HAP-1 (cell line): ENCODE measurements at places on chromosomes 2 and 18.

DNA sequence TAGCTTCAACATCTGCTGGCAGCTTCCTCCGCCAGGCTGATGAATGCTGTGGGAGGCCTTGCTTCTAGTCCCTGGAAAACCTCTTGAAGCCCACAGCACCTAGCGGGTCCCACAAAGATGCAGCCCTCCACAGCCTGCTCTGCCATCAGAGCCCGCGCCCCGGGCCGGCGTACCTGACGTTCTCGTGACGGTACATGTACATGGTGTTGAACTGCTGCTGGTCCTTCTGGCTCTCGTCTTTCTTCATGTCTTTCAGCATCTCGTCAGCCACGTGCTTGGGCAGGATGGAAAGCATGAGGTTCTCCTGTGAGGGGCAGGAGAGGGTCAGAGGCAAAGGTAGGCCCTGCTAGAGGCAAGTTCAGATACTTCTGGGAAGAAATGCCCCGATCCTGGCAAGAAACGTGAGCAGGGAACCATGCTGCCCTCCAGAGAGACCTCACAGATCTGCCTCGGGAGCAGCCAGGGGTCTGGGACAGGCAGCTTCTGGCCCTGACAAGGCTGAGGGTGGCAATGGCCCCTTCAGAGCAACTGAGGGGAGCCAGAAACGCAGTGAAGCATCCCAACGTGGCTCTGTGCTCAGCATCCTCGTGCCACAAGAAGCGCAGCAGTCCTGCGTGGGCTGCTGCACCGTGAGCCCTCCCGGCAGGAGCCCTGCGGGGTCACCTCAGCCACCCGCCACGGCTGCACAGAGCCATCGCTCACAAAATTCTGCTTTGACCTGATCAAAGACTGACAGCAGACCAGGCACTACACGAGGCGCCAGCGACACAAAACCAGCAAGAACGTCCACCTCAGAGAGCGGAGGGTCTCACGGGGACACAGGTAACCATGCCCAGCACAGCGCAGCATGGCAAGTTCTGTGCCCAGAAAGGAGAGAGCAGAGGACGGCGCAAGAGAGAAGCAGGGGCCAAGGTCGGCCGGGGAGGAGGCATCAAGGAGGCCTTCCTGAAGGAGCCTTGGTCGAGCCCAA is 49.1 kb downstream of the CENPO start:
- DNase-seq, result no peak

GRCh38 chr2:19807346-19807745 is 94.4 kb downstream of the TTC32 start:
- DNase-seq, result no peak

GRCh38 chr2:70084973-70085710 is 2.1 kb upstream of the PCBP1 start:
- DNase-seq, result no peak

DNA sequence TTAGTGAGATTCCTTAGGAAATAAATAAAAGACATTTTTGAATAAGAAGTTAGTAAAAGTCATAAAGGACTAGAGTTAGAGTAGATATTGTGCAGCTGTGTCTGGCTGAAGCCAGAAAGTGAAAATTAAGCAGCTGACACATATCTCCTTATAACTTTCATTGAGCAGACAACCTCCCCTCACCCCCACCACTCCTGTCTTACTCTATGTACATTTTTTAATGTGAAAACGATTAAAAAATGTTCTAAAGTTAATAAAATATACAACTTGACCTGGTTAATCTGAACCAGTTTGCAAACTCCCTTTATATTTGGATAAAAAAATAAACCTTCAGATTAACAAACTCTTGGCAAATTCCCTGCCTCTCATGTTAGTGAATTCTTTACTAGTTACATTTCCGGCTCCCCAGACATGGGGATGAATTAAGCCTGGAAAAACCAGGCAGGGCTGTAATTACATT is 462.8 kb downstream of the MEIS1 start:
- DNase-seq, result no peak

DNA sequence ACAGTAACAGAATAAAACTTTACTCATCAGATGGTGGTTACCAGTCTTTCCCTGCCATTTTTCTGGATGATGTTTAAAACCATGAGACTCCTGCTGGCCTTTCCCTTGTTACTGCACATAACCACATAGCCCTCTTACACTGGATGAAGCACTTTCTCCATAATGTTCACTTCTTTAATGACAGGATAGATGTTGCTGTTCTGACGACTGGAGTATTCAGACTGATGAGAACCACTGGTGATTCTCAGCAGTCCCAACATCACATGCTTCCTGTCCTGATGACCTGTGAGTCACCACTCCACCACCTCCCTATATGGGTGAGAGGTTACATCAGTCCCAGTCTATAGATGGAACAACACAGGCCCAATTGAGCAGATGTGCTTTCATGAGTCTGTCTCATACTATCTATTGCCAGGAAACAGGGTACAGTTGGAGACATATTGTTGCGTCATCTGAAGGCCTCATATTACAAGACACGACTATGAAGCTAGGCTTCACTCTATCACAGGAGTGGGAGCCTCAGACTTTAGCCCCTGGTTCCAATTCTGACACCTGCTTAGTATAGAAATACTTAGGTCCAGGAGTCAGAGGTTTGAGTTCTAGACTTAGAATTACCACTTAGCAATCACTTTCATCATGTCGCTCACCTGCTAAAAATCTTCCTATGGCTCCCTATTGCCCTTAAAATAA is 145.7 kb upstream of the KLF7 start:
- no peak for DNase-seq

GRCh38 chr18:45998244-45998643 is 31.1 kb upstream of the EPG5 start:
- no peak for DNase-seq

GRCh38 chr2:240688553-240688919 is 3.1 kb upstream of the AQP12A start:
- no peak for DNase-seq

GRCh38 chr2:12730265-12730664 is 13.5 kb downstream of the TRIB2 start:
- no peak for DNase-seq

- DNase-seq, result no peak
Measured at GRCh38 chr2:8631465-8632005, 50.3 kb upstream of the ID2 start.

- DNase-seq, result no peak
Measured at GRCh38 chr2:19873014-19873413, 28.8 kb downstream of the TTC32 start.

- DNase-seq, result no peak
Measured at GRCh38 chr18:38790303-38790702, 1224.7 kb upstream of the CELF4 start.

- DNase-seq, result no peak
Measured at GRCh38 chr18:22046473-22046872, 122.9 kb upstream of the GATA6 start.

GRCh38 chr2:102250278-102250821 is 61.0 kb upstream of the IL1RL1 start:
- DNase-seq, result no peak

DNA sequence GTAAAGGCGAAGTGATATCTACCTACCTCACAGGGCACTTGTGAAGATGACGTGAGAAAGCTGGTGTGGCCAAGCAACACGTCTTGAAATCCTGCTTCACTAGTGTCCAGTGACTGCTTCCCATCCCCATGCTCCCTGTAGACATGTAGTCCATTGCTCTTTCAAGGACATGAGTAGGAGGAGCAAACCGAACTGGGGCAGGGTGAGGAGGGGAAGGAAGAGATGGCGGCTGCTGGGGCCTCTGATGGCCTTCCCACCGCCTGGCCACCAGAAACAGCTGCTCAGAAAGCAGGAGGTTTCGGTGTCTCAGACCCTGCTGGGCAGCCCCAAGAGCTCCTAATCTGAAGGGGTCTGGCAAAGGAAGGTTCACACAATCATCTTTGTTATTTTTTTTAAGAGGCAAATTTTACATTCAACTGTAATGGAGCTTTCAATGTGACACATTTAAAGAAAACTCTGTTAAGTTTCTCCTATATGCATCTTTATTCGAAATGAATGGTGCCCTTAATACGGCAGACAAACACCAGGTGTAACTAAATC is 14.7 kb downstream of the CPLX4 start:
- no peak for DNase-seq

GRCh38 chr2:231926180-231926741 is at the start of gene NPPC:
NPPC (minus strand) TSS chr2:231926396; CDS start chr2:231926249, 147 bp downstream.
- DNase-seq, result peak; percentile 79

DNA sequence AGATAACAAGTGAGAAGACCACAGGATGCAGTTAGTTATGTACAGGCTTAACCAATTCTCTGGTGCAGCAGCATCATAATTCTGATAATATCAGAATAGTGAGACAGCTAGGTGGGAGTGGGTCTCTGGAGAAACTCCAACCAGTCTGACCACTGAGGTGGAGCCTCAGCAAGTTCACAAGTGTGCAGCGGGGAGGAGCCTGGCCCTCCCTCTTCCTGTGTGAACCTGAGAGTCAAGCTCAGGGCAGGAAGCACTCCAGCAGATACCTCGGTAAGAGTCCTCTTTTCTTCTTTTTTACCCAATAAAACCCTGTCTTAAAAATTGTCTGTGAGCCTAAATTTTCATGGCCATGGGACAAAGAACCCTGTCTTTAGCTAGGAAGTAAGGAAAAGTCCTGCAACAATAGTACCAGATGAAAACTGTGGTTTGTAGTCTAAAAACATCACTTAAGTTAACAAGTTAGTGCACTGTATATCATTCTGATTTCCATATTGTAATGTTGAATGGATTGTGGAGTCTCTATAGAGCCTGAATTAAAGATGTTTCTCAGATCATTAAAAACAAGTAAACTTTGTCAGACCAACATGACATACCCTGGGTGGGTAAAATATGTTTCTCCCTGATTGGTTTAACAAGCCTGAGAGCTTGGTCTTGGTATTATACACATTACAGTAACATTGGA is 370.8 kb downstream of the TMEM182 start:
- DNase-seq, result no peak

DNA sequence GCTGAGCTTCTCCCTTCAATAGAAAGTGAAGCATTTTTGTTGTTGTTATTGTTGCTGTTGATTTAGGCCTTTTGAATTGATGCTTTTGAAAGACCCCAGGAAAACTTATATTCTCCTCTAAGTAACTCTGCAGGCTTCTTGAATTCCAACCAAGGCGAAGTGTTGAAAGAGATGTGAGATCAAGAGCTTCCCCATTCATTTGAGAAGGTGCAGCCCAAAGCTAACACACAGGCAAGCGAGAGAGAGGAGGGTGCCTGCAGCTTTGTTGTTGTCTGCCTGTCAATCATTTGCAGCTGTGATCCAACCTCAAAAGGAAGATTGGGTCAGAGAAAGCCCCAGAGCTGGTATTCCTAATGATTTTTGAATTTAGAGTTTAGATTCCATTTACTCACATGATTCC is 963.6 kb upstream of the CNTNAP5 start:
- no peak for DNase-seq

DNA sequence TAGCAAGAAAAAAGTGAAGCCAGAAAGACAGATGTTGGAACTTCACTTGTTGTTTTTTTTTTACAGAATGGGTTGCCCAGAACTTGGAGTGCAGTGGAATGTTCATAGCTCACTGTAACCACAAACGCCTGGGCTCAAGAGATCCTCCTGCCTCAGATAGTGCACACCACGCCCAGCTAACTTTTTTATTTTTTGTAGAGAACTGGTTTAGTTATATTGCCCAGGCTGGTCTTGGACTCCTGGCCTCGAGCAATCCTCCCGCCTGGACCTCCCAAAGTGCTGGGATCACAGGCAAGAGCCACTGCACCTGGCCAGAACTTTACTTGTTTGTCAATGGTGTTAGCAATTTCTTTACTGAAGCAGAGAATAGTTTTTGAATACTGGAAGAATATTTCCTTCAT is 11.9 kb upstream of the ASPRV1 start:
- DNase-seq, result no peak

- no peak for DNase-seq
Measured at GRCh38 chr18:74622072-74622471, 24.4 kb downstream of the ZNF407 start.

- no peak for DNase-seq
Measured at GRCh38 chr18:74242438-74243096, 49.2 kb downstream of the CYB5A start.

DNA sequence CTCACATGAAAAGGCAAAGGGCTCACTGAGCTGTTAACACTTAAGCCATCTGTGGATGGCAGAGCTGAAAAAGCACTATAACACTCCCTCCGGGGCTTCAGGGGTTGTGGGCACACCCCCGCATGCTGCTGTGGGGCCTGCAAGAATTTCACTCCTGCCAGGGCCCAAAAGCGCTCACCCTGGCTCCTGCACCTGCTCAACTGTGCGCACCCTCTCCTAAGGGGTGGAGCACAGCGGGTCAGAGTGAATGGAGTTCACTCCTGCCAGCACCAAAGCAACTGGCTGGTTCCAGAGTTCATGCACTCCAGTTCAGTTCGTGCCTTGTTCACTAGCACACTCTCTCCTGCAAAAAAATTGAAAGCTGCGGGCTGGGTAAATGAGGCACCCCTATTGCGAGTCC is 814.2 kb upstream of the SLC39A10 start:
- no peak for DNase-seq

DNA sequence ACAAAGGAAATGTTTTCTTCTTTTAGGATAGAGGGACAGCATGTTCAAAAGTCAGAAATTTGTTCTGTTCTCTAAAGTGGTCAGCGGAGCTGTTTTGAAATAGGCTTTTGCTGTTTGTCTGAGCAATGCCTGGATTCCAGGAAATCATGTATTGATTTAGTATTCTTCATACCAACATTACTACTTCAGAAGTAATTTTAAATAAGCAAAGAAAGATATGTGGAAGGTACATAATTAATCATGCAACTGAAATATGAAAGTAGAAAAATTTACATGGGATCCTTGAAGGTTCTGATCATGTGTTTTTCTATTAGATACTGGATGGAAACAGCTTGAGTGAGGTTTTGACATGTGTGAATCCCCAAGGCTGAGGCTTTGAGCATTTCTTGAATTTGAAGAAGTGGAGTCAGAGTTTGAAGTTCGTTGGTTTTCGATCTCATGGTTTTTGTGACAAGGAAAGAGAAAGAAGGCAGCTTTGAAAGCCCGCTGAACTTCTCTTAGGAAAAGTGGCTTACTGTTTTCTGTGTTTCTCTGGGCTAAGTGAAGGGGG is 220.0 kb downstream of the LDLRAD4 start:
- no peak for DNase-seq

DNA sequence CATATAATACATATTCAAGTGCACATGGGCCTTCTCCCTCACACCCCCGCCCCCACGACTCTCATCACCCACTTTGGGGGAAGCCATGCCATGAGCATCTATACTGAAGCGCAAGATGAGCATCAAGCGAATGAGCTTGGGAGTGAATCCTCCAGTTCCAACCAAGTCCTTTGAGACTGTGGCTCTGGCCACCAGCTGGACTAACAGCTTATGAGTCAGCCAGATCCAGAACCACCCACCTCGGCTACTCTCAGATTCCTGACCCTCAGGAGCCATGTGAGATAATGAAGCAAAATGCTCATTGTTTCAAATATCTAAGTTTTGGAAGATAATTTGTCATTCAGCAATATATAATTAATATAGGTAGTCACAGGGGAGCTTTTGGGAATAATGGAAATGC is 22.2 kb upstream of the IL1RL1 start:
- DNase-seq, result no peak

- DNase-seq, result no peak
Measured at GRCh38 chr2:153601812-153602211, 123.2 kb upstream of the RPRM start.

GRCh38 chr18:6132751-6133368 is 237.5 kb upstream of the TMEM200C start:
- DNase-seq, result no peak
